ENCODE measurements at places on chromosomes 11 and 22. TPM values are rescaled to one million over a fixed set of nuclear protein-coding genes. Genes with fewer than 3 reads are reported as not detected.

Gene C22orf23
- not detected for total RNA-seq

Gene P4HA3
- total RNA-seq: not detected

Gene PLAAT4
- total RNA-seq: 11.8 TPM

Gene SPDYC
- not detected for total RNA-seq

Gene FAM180B
- not detected for total RNA-seq

Gene DKK3
- not detected for total RNA-seq

Gene OTOG
- total RNA-seq: not detected

GRCh38 chr11:94537031-94537600 is 6.6 kb upstream of the FUT4 start:
- DNase-seq: no peak
- no peaks in the 10 kb centered on the region for H3K4me1 ChIP-seq
- H3K36me3 ChIP-seq: no peaks in the 10 kb centered on the region

DNA sequence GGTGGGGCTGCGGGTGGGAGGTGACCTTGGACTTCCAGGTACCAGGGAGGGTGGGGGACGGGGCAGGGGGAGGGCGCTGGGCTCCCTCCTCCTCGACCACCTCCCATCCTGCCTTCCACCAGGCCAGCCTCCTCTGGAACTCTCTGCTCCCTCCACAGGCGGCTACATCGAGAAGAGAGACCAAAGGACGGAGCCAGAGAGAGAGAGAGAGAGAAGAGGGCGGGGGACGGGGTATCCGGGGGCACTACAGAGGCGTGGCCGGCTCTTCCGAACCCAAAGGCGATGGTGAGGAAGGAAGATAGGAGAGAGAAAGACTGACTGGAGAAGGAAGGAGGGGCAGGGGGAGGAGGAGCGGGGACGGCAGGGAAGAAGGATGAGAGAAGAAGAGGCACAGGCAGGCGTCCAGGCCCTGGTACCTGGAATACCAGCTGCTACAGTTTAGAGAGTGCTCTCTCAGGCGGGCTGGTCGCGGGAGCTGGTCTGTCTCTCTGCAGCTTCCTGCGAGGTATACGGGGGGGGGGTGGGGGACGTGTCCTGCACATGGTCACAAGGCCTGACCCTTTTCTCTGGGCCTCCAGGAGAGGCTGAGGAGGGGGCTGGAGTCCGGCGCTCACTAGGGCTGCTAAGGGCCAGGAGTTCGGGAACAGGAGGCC is 38.0 kb downstream of the IGSF9B start:
- H3K27me3 ChIP-seq: no peaks in the 10 kb centered on the region
- peak overlapping the region; percentile 48 for H3K27ac ChIP-seq
- no peak for DNase-seq
- H3K4me1 ChIP-seq: no peaks in the 10 kb centered on the region

GRCh38 chr22:45722006-45722405 is 50.4 kb downstream of the ATXN10 start:
- H3K27me3 ChIP-seq: no peaks in the 10 kb centered on the region
- no peak overlapping the region for H3K27ac ChIP-seq
- DNase-seq: no peak
- H3K4me3 ChIP-seq: no peak overlapping the region
- peaks cover 27% of the 10 kb centered on the region for H3K36me3 ChIP-seq

- no peaks in the 10 kb centered on the region for H3K36me3 ChIP-seq
- DNase-seq: no peak
- H3K4me3 ChIP-seq: no peak overlapping the region
- H3K27me3 ChIP-seq: no peaks in the 10 kb centered on the region
- peaks cover 6% of the 10 kb centered on the region for H3K4me1 ChIP-seq
These were observed 25.2 kb upstream of the MTCH2 start for GRCh38 chr11:47667555-47667954.

- no peak overlapping the region for H3K4me3 ChIP-seq
- H3K4me1 ChIP-seq: no peaks in the 10 kb centered on the region
- H3K27ac ChIP-seq: no peak overlapping the region
- H3K27me3 ChIP-seq: peaks cover 3% of the 10 kb centered on the region
- no peak for DNase-seq
These were observed 121.6 kb upstream of the SNX19 start for GRCh38 chr11:131037873-131038272.

DNA sequence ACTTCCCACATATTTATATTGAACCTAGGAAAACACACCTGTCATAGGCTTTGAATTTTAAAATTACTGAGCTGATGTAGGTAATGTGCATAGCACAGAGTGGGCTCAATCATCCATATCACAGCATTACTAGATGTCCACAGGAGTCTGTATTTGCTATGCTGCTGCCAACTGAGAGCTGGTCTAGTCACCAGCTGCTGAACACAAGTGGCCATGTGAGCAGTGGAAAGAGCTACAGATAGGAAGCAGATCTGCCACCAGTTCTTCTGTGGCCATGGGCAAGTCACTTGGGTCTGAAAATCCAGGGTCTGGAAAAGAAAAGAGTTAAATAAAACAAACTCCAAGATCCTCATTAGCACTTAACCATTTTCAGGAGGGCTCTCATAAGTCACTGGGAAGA is 91.8 kb downstream of the APIP start:
- no peak overlapping the region for H3K27ac ChIP-seq
- H3K4me3 ChIP-seq: no peak overlapping the region
- peaks cover 6% of the 10 kb centered on the region for H3K27me3 ChIP-seq
- DNase-seq: no peak
